Activated naive CD8-positive, alpha-beta T cell treated with anti-CD3 and anti-CD28 coated beads for 36 hours (primary cell): ENCODE measurements at places on chromosomes 12 and 14.
A peak's percentile ranks its signal among the peaks of the same experiment; 100 is the strongest.

DNA sequence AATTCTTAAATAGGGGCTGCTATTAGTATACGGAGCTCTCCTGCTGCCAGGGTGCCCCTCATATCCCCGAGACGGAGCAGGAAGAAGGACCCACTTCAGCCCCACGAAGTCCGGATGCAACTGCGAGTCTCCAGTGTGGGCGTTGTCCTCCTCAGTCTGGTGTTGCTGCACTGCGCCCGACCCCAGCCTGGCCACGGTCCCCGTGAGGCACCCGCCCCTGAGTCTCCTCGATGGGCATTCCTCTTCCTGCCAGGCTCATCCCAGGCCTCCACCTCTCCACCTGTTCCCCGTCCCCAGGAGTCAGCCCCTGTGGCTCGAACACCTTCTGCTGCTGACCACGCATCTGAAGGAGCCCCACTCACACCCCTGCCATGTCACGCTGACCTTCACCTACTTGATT lies 68.1 kb upstream of the SFSWAP start:
- no peak for DNase-seq

- no peak for DNase-seq
Measured at GRCh38 chr12:54631988-54632728, 2.5 kb downstream of the LACRT start.

DNA sequence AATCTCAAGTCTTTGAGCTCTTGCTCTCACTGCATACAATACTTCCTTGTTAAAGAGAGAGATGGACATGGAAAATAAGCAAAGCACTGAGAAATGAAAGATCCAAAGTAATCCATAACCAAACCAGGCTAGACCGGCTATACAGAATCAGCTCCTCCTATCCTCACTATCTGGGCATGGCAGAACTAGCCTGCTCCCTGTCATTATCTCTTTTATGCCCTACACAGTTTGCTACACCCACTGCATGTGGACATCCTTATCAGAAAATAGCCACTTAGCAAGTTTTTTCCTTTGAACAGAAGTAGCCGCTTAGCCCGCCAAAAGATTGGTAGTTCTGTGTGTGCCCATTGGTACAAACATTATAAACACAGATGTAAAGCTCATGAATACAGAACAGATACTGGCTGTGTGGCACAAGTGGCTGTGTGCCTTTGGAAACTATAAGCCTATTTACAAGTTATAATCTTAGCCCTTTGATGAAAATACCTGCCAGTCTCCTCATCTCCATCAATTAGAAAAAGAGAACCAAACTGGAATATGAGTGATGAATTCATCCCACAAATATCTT lies 34.7 kb downstream of the SPTB start:
- DNase-seq: no peak

DNA sequence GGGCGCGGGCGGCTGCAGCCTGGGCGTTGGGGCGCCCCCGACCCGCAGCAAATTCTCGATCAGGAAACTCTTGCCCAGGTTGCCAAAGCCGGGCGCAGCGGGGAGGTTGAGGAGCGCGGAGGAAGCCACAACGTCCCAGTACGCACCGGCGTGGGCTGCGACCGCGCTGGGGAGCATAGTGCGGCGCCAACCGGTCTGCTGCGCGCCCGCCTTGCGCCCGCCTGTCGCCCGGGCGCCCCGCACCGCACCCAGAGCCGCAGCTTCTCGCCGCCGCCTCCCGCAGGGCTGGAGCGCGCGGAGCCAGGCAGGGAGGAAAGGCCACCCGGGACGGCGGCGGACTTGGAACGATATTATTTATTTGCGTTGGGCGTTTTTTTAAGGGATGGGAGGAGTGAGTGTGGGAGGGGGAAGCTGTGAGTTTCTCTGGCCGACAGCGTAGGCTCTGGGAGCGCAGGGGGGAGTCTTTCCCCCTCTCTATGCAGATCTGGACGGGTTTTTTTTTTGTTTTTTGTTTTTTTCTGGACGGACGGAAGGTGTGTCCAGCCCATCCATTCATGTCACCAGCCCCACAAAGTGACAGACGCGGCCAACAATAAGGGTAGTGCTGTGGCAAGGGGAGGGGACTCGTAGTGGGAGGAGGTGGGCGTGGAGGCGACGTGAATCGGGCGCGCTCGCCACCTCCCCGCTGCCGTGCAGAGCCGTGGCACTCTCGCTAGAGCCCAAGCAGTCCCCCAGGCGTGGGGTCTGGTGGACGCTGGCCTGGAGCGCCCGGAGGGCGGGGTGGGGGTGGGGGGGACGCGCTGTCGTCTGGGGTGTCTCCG lies at the start of gene DBX2:
TSS of gene DBX2 (minus strand) at position 349 of the 821 bp plus-strand sequence. CDS start at position 177, 172 bp downstream.
- peak; percentile 8 for DNase-seq

GRCh38 chr14:41872931-41873685 lies 266.4 kb downstream of the LRFN5 start:
- no peak for DNase-seq

DNA sequence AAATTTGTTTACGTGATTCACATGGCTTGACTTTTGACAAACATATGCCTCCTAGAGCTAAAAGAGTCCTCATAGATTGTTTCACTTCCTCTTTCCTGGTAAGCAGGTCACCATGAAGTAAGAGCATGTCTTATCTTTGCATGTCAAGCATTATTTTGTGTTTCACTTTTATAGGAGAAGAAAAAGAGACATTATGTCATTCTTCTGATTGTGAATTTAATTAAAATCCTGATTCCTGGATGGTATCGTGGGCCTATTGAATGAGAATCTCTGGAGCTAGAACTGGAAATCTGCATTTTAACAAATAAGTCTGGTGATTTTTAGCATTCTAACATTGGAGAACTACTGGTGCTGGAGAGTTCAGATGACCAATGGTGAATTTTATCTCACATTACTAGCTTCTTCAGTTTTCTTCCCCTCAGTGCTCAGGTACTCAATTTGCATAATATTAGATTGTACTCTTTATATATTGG lies 218.6 kb upstream of the ATP2B1 start:
- DNase-seq: no peak

DNA sequence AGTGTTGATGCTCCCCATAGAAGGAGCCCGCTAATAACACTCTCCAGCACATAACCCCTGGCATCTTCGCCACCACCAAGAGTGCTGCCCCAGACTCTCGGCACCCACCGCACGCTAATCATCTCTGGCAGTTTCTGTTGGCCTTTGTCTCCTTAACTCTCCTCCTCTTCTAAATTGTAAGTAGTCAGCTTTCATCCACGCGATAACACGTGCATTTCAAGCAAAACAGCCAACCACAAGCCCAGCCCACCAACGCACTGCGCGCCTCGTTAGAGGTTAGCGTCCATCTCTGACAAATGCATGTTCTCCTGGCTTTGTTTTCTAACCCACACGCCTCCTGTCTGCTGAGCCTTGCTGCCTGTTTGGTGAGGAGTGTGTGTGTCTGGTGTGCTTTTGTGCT lies 61.1 kb upstream of the RIN3 start:
- DNase-seq: no peak

DNA sequence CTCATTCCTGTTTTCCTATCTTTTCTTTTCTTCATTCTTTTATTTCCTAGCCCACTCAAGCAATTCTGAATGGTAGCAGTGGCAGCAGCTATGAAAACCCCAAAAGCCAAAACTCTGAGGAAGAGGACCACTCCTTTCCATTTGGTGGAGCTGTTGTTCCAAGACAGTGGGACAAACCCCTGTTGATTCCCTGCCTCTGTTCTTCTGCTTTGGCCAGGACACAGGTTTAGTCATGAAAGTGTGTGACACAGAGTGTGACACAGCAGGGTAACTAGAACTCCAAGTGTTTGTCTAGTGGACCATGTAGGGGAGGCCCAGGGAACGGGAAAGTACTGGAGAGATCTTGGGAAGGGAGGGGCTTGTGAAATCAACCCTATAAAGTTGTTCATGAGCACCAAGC lies 71.1 kb downstream of the PTCSC3 start:
- DNase-seq: no peak

- no peak for DNase-seq
Measured at GRCh38 chr12:86264451-86265328, 8.5 kb upstream of the MGAT4C start.

DNA sequence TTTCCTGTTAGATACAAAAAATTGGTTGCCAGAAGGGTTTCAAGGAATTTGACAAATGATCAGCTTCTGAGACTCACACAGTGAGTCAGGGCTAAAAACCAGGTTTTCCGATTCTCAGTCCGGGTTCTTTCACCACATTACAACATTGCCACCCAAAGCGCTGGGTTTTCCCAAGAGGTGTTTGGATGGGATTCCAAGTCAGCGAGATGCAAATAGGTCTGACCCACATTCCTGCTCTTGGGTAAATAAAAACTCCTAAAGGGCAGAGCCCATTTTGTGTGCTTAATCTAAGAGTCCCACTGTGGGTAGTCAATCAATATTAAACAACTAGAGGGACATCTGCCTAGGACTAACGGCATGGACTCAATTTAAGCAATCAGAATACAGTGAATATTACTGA lies 5.4 kb upstream of the RIC8B start:
- no peak for DNase-seq

- no peak for DNase-seq
Measured at GRCh38 chr12:82660541-82661325, 26.0 kb upstream of the TMTC2 start.

- DNase-seq: no peak
Measured at GRCh38 chr12:5916785-5917290, 28.2 kb downstream of the ANO2 start.

- no peak for DNase-seq
Measured at GRCh38 chr12:49236423-49236822, 28.5 kb upstream of the TUBA1C start.

GRCh38 chr12:1832801-1833595 lies 12.6 kb downstream of the LRTM2 start:
- DNase-seq: no peak

- no peak for DNase-seq
Measured at GRCh38 chr14:33846100-33846824, 104.6 kb downstream of the EGLN3 start.

- DNase-seq: no peak
Measured at GRCh38 chr14:92702441-92702918, 45.9 kb downstream of the LGMN start.

DNA sequence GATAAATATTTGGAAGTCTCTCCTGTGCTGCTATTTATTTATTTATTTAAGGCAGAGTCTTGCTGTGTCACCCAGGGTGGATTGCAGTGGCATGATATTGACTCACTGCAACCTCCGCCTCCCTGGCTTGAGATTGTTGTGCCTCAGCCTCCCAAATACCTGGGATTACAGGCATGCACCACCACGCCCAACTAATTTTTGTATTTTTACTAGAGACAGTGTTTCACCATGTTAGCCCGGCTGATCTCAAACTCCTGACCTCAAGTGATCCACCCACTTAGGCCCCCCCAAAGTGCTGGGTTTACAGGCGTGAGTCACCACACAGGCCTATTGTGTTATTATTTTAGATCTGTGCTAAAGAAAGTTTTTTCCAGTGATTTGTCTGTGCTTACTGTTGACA lies 225.2 kb downstream of the CCER1 start:
- DNase-seq: no peak

GRCh38 chr12:28604240-28604639 lies 414.0 kb downstream of the CCDC91 start:
- no peak for DNase-seq

DNA sequence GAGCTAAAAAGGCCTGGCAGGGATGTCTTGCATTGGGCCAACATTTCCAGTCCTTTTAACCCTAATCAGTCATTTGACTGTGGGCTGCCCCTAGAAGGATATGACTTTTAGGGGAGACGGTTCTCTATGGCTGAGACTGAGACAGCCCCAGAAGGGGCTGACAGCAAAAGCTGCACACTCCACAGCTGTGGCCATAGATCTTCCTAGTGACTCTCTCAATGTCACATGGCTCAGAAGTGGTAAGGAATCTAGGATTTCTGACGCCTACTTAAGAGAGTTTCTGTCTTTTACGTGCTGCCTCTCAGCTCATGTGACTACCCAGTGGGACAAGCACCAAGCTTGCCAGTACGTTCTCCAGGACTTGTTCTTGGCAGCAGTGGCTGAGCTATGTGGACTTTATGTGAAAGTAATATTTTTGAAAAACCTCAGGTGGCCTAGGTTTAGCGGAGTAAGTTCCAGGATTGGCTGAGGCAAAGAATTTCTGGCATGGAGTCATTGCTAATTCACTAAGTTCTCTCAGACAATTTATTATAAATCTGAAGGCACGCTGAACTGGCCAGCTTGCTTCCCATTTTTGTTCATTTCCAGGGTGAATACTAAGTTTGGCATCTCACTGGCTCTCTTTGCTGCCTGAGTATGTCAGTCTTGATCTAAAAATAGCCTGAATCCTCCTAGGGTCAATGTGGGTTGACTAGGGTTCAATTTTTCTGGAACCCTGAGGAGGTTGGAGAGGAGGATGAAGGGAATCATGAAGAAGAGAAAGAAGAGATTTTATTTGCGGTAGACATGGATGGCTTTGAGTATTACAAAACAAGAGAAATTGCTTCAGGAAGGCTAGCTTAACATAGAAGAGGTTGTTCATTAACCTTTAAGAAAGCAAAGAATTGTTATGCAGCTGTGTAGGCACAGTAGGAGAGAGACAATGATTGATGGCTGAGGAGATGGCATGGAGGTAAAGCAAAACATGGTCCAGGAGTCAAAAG lies 271.8 kb downstream of the AEBP2 start:
- DNase-seq: no peak

DNA sequence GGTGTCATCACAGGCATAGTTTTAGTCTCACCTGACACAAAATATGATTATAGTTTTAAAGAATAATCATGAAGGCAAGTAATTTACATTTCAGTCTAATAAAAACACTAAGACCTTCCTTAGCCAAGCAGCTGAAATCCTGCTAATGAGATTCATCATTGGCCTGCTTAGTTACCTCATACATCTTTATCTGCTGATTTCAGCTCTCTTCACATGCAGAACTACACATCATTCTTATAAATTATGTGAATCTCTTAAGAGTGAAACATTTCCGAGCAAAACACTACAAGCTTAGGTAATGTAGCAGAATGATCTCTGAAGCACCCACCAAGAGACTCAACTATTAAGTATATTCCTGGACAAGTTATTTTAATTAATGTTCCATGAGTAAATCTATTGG lies 198.1 kb downstream of the DPY19L2 start:
- DNase-seq: no peak

GRCh38 chr12:91913651-91914050 lies 232.0 kb downstream of the BTG1 start:
- no peak for DNase-seq

DNA sequence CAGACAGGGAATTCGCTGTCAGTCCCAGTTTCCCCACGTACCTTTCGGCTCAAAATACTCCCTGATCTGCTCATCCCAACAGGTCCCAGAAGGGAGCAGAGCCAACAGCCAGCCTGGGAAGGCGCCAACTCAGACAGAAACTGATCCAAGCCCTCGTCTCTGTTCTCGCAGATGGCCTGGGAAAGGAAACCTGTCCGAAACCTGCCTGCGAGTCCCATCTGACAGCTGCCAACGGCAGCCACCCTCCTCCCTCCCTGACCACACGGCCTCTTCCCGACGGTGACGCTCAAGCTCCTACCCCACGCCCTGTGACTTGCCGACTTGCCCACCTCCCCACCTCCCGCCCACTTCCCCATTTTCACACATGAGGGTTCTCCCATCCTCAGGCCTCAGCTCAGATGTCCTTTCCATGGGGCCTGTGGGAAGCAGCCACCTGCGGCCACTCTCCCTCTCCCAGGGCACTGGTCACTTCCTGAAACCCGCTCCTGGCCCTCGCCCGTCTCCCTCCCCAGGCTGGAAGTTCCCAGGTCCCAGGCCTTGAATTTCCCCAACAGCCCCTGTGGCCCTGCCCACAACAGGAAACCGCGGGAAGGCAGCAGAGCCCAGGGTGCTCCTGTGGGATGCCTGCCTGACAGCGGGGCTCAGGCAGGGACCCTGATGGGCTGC lies 60.9 kb upstream of the FBRSL1 start:
- no peak for DNase-seq

GRCh38 chr12:72586456-72586855 lies 314.3 kb downstream of the TRHDE start:
- no peak for DNase-seq

GRCh38 chr12:90816353-90817089 lies 138.5 kb downstream of the CCER1 start:
- DNase-seq: no peak
